MCF 10A (cell line): ENCODE measurements at places on chromosomes 12 and 14. TPM values are rescaled to one million over a fixed set of nuclear protein-coding genes. Genes with fewer than 3 reads are reported as not detected.
A peak's percentile ranks its signal among the peaks of the same experiment; 100 is the strongest.

DNA sequence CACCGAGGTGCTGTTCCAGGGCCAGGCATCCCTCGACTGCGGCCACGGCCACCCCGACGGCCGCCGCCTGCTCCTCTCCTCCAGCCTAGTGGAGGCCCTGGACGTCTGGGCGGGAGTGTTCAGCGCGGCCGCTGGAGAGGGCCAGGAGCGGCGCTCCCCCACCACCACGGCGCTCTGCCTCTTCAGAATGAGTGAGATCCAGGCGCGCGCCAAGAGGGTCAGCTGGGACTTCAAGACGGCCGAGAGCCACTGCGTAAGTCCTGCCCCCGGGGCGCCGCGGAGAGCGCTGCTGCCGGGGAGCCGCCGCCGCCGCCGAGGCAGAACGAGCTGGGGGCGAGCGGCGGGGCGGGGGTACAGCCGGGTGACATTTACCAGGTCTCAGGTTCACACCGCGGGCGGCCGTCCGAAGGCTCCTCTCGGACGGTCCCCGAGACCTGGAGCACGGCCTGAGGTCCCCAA lies 1.4 kb downstream of the PLXNC1 start:
- no peak for DNase-seq
- H3K27me3 ChIP-seq: peaks cover 63% of the 10 kb centered on the region
- no peaks in the 10 kb centered on the region for H3K4me1 ChIP-seq
- peak overlapping the region; percentile 53 for H3K4me3 ChIP-seq
- no peaks in the 10 kb centered on the region for H3K36me3 ChIP-seq

- no peak for DNase-seq
- H3K27ac ChIP-seq: no peak overlapping the region
- H3K36me3 ChIP-seq: no peaks in the 10 kb centered on the region
- H3K4me3 ChIP-seq: no peak overlapping the region
- peaks cover 8% of the 10 kb centered on the region for H3K4me1 ChIP-seq
- no peaks in the 10 kb centered on the region for H3K27me3 ChIP-seq
These were observed 225.4 kb downstream of the PTPRO start for GRCh38 chr12:15547691-15548090.

DNA sequence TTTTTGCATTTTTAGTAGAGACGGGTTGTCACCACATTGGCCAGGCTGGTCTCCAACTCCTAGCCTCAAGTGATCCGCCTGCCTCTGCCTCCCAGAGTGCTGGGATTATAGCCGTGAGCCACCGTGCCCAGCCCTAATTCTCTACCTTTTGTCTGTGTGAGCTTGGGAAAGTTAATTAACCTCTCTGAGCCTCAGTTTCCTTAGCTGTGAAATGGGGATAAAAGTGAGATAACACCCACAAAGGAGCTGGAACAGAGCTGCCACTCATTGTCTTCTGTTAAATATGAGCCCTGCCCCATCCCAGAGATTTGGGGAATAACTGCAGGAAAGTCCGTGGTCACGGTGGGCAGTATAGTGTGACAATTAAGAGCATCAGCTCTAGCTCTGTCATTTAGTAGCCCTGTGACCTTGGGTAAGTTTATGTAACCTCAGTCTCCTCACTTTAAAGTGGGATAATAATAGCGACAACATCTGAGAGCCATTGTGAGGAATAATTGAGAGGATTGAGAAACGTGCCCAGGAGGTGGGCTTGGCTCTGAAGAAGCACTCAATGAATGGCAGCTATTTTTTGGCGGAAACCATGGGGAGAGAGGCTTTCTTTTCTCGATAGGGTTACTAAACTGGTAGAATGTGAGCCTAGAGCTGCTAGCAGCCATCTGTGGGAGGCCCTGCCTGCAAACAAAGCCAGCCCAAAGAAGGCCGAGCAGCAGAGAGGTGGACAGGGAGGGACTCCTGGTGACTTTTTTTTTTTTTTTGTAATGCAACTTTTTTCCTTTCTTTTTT lies 60.8 kb upstream of the MED13L start:
- H3K27me3 ChIP-seq: no peaks in the 10 kb centered on the region
- H3K4me1 ChIP-seq: no peaks in the 10 kb centered on the region
- H3K27ac ChIP-seq: no peak overlapping the region
- no peak for DNase-seq
- no peak overlapping the region for H3K4me3 ChIP-seq

GRCh38 chr14:83575301-83575700 lies 1954.6 kb upstream of the FLRT2 start:
- no peak overlapping the region for H3K4me3 ChIP-seq
- peaks cover 6% of the 10 kb centered on the region for H3K36me3 ChIP-seq
- no peak for DNase-seq
- H3K27me3 ChIP-seq: no peaks in the 10 kb centered on the region

GRCh38 chr14:60215127-60215444 lies 33.9 kb upstream of the PPM1A start:
- H3K36me3 ChIP-seq: no peaks in the 10 kb centered on the region
- no peak overlapping the region for H3K27ac ChIP-seq
- H3K4me3 ChIP-seq: no peak overlapping the region

GRCh38 chr12:5614256-5614655 lies 182.3 kb downstream of the NTF3 start:
- H3K4me1 ChIP-seq: no peaks in the 10 kb centered on the region
- no peaks in the 10 kb centered on the region for H3K27me3 ChIP-seq
- no peak overlapping the region for H3K27ac ChIP-seq
- no peak overlapping the region for H3K4me3 ChIP-seq
- no peaks in the 10 kb centered on the region for H3K36me3 ChIP-seq

DNA sequence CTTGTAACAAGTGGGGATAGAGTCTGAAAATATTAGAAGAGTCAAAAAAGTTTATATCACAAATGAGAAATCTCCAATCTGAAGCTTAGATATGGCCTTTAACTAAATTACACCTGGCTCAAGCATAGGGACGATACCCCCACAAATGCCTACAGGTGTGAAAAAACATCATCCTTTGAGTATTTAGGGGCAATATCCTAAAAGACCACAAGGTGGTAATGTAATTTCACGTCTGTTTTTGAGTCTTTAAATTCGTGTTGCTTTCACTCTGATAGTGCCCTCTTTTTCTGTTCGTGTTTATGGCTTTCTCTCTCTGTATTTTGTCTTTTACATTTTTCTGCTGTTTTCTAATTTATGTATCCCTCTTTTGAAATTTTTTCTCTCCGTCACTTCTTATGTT lies 84.3 kb downstream of the ETNK1 start:
- no peak overlapping the region for H3K27ac ChIP-seq
- no peak overlapping the region for H3K4me3 ChIP-seq
- H3K27me3 ChIP-seq: peaks cover 22% of the 10 kb centered on the region
- no peaks in the 10 kb centered on the region for H3K36me3 ChIP-seq
- no peaks in the 10 kb centered on the region for H3K4me1 ChIP-seq

GRCh38 chr14:83764656-83765599 lies 1765.0 kb upstream of the FLRT2 start:
- H3K4me1 ChIP-seq: no peaks in the 10 kb centered on the region
- no peaks in the 10 kb centered on the region for H3K27me3 ChIP-seq
- H3K36me3 ChIP-seq: no peaks in the 10 kb centered on the region

DNA sequence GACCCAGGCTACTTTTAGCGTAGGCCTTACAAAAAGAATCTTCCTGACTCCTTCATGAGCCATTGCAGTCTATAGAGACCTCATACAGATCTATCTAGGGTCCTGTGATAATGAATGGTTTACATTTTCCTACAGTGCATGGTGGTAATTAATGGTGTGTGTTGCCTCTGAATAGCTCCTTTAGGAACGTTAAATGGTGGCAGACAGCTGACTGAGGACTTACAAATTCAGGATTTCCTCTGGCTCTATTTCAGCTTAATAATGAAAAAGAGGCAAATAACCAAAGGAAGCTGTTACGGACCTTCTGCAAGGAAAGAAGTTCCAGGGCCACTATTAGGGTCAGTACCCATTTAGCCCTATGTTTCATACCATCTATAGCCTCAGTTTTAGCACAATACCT lies 5.1 kb downstream of the IKBIP start:
- DNase-seq: no peak
- H3K36me3 ChIP-seq: no peaks in the 10 kb centered on the region
- no peak overlapping the region for H3K4me3 ChIP-seq
- no peaks in the 10 kb centered on the region for H3K27me3 ChIP-seq

DNA sequence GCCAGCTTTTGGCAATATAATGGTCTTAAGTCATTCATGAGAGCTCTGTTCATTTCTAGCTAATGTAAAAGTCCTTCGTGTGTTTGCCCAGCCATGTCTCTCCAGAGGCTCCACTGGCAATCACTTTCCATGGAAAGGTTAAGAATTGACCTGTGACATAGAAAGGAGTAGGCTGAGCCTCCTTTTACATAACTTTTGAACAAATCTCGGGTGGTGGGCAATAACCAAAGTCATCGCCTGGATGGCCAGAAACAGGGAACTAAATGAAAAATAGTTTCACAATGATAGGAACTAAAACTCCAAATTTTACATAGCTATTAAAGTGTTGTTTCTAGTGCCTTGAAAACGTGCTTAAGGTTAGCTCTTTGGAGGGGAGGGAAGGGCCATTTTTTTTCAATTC lies 6.5 kb downstream of the BHLHE41 start:
- H3K27ac ChIP-seq: no peak overlapping the region
- H3K36me3 ChIP-seq: no peaks in the 10 kb centered on the region
- no peak overlapping the region for H3K4me3 ChIP-seq
- no peaks in the 10 kb centered on the region for H3K27me3 ChIP-seq
- no peak for DNase-seq

GRCh38 chr14:23492618-23493272 lies 23.2 kb downstream of the NGDN start:
- no peak for DNase-seq
- no peak overlapping the region for H3K4me3 ChIP-seq
- H3K27me3 ChIP-seq: no peaks in the 10 kb centered on the region
- no peaks in the 10 kb centered on the region for H3K4me1 ChIP-seq
- no peak overlapping the region for H3K27ac ChIP-seq
- peaks cover 20% of the 10 kb centered on the region for H3K36me3 ChIP-seq

GRCh38 chr12:116559162-116559935 lies at the start of gene MAP1LC3B2:
Gene MAP1LC3B2, plus strand, starts transcription at chr12:116559381. Its CDS starts 16,562 bp downstream, at chr12:116575943.
- peaks cover 11% of the 10 kb centered on the region for H3K4me1 ChIP-seq
- peak; percentile 93 for DNase-seq
- H3K36me3 ChIP-seq: peaks cover 6% of the 10 kb centered on the region
- H3K27ac ChIP-seq: peak within 1 kb of the TSS; percentile 91

DNA sequence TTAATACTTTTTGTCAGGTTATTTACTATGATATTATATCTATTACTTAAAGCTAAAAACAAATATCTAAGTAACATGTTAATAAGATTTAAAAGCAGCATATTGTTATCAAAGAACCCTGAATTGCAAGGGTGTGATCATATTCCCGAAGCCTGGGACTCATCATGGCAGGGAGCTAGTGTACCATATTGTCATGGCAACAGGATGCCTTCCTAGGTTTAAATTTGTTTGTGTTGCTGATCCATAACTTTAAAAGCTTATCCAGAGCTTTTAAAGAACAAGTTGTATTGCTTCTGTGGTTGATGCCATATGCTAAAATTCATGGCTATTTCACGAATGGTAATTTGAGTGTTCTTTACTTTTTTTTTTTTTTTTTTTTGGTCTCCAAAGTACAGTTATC lies 500.5 kb downstream of the NAV3 start:
- DNase-seq: no peak
- H3K27ac ChIP-seq: no peak overlapping the region
- no peaks in the 10 kb centered on the region for H3K27me3 ChIP-seq
- no peaks in the 10 kb centered on the region for H3K4me1 ChIP-seq
- no peak overlapping the region for H3K4me3 ChIP-seq

DNA sequence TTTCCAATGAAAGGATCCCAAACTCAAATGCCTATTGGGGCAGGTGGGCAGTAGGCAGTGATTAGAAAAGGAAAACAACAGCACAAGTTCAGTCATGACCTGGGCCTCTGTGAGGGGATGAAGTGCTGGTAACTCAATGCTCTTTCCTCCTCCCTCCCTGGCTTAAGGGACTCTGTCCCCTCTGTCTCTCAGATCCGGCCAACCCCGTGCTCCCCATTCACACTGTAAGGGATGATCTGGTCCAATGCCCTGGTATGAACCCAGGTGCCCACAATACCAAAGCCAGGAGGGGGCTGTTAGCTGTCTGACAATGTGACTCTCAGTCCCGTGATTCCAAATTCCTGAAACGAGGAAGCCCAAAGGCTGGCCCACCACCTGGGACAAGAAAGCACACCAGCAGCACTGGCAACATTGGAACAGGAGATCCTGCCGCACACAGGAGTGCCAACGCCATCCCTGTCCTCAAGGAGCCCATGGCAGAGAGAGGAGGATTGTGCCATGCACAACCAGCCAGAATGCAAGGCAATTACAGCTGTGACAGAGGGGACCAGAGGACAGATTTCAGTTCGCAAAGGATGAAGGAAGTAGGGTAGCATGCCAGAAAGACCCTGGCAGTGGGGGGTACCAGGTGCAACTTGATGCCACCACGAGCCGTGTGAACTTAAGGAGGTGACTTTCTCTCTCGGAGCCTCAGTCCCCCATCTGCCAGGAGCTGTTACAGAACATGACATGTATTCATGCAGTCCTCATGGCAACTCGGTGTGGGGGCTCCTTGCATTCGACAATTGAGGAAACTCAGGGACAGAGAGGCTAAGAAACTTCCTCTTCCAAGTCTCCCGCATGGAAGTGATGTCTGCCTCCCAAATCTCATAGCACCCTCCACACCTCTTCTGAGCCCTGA lies 37.6 kb downstream of the SERPINA3 start:
- H3K4me1 ChIP-seq: peaks cover 5% of the 10 kb centered on the region
- no peak overlapping the region for H3K4me3 ChIP-seq
- DNase-seq: no peak
- no peak overlapping the region for H3K27ac ChIP-seq
- H3K36me3 ChIP-seq: no peaks in the 10 kb centered on the region

GRCh38 chr12:77045183-77045582 lies 20.2 kb downstream of the E2F7 start:
- H3K4me3 ChIP-seq: no peak overlapping the region
- DNase-seq: no peak
- peaks cover 30% of the 10 kb centered on the region for H3K36me3 ChIP-seq

GRCh38 chr12:99824900-99825542 lies 159.7 kb downstream of the ANKS1B start:
- no peaks in the 10 kb centered on the region for H3K4me1 ChIP-seq
- no peak for DNase-seq
- no peak overlapping the region for H3K27ac ChIP-seq
- no peak overlapping the region for H3K4me3 ChIP-seq
- no peaks in the 10 kb centered on the region for H3K27me3 ChIP-seq

- peaks cover 18% of the 10 kb centered on the region for H3K4me1 ChIP-seq
- no peak for DNase-seq
- H3K27ac ChIP-seq: no peak overlapping the region
These were observed 18.4 kb downstream of the USP44 start for GRCh38 chr12:95532851-95533250.

DNA sequence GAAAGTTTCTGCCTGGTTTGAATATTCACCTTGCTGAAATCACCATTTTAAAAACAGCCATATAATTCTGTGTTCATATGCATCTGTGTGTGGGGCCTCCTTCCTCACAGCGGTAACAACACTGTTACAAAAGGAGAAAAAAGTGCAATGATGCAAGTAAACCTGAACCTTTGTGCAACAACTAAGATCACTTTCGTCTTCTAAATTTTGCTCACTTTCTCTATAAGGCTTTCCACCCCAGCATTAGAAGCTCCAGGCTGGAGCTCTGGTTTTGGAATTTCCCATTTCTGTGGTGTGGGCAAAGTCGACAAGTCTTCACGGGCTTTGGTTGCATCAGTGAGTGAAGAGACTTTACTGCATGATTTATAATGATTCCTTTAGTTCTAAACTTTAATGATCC lies 18.4 kb downstream of the FGD6 start:
- H3K27ac ChIP-seq: peak overlapping the region; percentile 98
- peak; percentile 45 for DNase-seq
- peak overlapping the region; percentile 48 for H3K4me3 ChIP-seq
- no peaks in the 10 kb centered on the region for H3K36me3 ChIP-seq
- peaks cover 32% of the 10 kb centered on the region for H3K4me1 ChIP-seq
- H3K27me3 ChIP-seq: no peaks in the 10 kb centered on the region

CCND2 gene
- total RNA-seq: 62.2 and 70.9 TPM in 2 replicates

TAS2R42 gene
- not detected in 2 replicates for total RNA-seq

ACOT2 gene
- total RNA-seq: 18.5 and 23.4 TPM in 2 replicates

RERGL gene
- 0.37 TPM in 1 of 2 replicates, not detected in the other for total RNA-seq

OR4E2 gene
- total RNA-seq: not detected in 2 replicates

CLEC1B gene
- not detected in 2 replicates for total RNA-seq

OVCH1 gene
- 1.9 and 4.0 TPM in 2 replicates for total RNA-seq
